ENCODE measurements at places on chromosomes 13 and 19. TPM values are rescaled to one million over a fixed set of nuclear protein-coding genes. Genes with fewer than 3 reads are reported as not detected.

- DNase-seq, result no peak
These were observed 233.4 kb downstream of the B3GLCT start for GRCh38 chr13:31433207-31433606.

- no peak for DNase-seq
These were observed 418.1 kb downstream of the TSHZ3 start for GRCh38 chr19:30930941-30931706.

GRCh38 chr19:8304841-8305621, 3.1 kb downstream of the CD320 start:
- peak; percentile 41 for DNase-seq

- no peak for DNase-seq
These were observed at the start of gene KLK13 for GRCh38 chr19:51064534-51065220. KLK13 (minus strand) TSS chr19:51065092; CDS start chr19:51065067, 25 bp downstream.

DNA sequence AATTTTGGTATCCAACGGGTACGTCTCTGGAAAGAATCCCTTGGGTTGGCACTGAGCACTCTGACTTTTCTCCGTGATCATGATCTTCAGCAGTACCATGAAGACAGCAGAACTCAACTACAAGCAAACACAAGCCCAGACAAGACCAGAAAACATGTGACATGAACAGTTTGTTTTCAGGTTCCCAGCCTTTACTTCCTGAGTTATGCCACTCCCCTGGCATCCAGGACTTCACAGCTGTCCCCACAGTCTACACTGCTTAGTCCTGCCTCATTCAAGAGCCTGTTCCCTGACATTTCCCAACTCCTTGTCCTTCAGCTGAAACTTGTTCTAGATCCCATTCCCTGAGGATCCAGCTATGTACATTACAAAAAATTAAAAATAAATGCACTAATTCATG, 4.9 kb upstream of the N4BP2L1 start:
- no peak for DNase-seq

DNA sequence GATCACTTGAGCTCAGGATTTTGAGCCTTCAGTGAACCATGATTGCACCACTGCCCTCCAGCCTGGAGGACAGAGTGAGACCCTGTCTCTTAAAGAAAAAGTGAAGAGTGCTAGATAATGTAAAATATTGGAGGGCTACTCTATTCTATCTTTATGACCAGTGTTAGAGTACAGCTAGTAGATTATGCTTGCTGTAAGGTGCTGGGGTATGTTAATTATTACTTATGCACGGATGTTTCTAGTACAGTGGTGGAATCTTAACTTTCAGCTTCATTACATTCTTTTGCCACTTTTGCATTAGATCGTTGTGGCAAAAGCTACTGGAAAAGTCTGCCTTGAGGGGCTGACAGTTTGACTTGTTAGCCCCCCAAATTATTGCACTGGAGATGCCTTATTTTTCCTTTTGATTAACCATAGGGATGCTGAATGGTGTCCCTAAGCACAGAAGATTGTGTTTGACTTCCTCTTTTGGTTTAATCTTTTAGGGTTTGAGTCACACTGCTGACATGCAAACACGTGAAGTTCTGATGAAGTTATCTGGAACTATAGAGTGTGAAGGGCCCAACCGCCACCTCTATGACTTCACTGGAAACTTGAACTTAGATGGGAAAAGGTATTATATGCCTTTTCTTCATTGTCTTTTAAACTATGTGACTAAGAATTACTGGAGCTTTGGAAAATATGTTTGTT, 169.8 kb downstream of the ATP8A2 start:
- DNase-seq, result no peak

DNA sequence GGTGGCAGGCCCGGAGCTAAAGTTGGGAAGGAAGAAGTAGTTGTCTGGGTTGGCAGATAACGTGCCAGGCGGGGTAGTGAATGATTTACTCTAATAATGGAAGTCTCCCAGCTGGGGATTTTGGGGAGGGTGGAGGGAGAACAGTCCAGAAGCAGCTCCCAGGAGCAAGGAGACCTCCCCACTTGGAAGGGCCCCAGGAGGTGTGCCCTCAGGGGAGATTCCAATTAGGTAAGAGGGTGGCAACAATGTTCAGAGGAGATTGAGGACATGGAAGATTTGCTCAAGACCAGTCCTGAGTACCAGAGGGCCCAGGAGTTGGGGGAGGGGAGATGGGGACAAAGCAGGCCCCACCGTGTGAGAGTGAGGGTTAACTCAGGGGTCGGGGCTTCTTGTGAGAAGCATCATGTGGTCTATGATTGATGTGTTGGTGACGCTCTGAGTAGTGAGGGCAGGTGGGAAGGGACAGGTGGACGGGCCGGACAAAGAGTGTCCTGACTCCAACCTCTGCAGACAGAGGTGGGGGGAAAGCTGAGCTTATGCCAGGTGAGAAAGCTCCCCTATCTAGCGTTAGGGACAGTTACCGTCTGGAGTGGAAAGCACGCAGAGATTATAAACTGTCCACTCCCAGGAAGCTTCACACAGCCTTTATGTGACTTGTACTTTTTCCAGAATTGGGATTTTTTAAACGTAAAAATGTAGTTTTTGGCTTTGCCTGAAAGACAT, 3.5 kb downstream of the SPINT2 start:
- DNase-seq, result no peak

- DNase-seq, result peak; percentile 62
These were observed 1.6 kb downstream of the DACT3 start for GRCh38 chr19:46659151-46660007.

DNA sequence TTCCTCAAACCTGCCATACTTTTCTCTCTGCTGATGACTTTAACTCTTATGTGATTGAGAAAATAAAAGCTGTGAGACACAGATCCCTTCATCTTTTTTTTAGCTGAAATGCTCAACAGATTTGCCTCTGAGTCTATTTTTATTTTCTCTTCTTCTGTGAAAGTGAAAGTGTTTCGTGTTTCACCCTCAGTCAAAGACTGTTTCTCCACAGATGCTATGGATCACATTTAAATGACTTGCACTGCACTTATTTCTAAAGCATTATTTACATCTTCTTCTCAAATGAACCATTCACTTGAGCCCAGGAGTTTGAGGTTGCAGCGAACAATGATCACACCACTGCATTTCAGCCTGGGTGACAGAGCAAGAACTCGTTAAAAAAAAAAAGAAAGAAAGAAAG, 890.1 kb upstream of the PCDH20 start:
- no peak for DNase-seq

The PLIN4 gene
- total RNA-seq, result 27.1 TPM

The SYT3 gene
- total RNA-seq, result 0.96 TPM

Data from ureter (tissue), 1 donor.